ENCODE measurements at places on chromosomes 1 and 21.

DNA sequence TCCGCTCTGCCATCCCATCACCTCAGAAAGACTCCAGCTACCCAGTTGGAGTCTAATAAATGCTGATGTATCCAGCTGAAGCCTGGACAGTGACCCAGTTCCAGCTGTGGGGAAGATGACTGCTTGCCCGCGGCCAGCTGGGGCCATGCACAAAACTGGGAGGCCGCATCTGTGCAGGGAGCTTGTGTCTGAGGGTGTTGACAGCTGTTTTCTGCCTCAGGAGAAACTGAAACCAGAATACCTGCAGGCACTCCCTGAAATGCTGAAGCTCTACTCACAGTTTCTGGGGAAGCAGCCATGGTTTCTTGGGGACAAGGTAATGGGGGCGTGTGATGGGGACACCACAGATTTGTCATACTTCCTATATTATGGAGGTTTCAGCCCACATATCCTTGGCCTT lies 3.2 kb downstream of the GSTM2 start:
- H3K4me3 ChIP-seq, result no peak overlapping the region
- no peak overlapping the region for H3K27ac ChIP-seq
- no peak for DNase-seq
- H3K27me3 ChIP-seq, result no peaks in the 10 kb centered on the region

GRCh38 chr1:86832433-86832832 lies 81.5 kb downstream of the SELENOF start:
- H3K36me3 ChIP-seq, result no peaks in the 10 kb centered on the region
- H3K27ac ChIP-seq, result no peak overlapping the region
- H3K27me3 ChIP-seq, result no peaks in the 10 kb centered on the region

DNA sequence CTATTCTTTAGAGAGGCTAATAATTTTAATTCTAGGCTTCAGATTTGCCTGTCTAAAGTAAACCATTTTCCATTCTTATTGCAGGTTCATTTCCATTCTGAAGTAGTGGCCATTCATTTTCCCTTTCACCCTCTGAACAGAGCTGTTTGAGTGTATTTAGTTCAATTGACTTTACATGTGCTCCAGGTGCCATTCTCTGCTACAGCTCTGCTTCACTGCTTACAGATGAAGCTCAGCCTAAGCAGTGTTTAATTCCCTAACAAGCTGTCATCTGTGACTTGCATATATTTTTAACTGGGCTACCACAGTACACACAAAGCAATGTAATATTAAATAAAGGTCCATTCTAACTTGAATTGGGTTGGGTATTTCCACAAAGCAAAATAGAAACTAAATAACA lies 1031.6 kb downstream of the KCNT2 start:
- DNase-seq, result no peak
- no peaks in the 10 kb centered on the region for H3K36me3 ChIP-seq
- no peak overlapping the region for H3K4me3 ChIP-seq

DNA sequence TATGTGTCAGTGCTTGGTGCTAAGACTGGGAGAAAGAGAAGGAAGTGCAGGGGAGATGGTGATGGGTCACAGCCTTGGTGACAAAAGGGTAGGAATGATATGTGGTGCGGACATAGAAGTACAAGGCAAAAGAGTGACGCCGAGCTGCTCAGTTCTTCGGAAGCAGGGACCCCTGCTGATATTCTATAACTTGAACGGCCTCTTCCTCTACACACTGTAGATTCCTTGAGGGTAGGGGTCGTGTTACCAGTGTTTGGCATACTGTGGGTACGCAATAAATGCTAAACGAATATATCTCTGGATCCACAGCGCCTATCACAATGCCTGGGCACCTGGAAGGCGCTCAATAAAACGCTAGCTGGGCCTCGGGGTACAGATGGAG lies 488 bp downstream of the DBT start:
- no peaks in the 10 kb centered on the region for H3K36me3 ChIP-seq
- no peaks in the 10 kb centered on the region for H3K27me3 ChIP-seq
- peaks cover 16% of the 10 kb centered on the region for H3K4me1 ChIP-seq
- no peak for DNase-seq
- H3K4me3 ChIP-seq, result peak overlapping the region; percentile 96
- peak overlapping the region; percentile 93 for H3K27ac ChIP-seq

DNA sequence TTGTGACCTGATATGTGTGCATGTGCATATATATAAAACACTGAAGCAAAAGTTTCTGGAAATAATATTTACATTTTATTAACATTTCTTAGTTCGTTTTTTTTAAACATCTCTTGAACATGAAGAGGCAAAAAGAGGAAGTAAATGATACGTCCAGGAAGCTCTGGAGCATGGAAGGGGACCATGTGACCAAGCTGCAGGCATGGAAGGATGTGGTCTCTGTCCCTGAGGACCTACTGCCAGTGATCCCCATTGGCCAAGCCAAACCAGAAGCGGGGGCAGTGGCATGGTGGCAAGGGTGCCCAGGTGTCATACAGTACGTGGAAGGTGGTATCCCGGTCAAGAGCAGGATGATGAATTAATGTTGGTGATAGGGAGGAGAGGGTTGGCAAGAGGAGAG lies 268.3 kb upstream of the PROX1 start:
- H3K27me3 ChIP-seq, result no peaks in the 10 kb centered on the region
- H3K27ac ChIP-seq, result no peak overlapping the region
- H3K4me3 ChIP-seq, result no peak overlapping the region
- H3K36me3 ChIP-seq, result no peaks in the 10 kb centered on the region

Measured in lung (tissue), 17 donors.